ENCODE measurements at places on chromosomes 4 and X. TPM values are rescaled to one million over a fixed set of nuclear protein-coding genes. Genes with fewer than 3 reads are reported as not detected.

The CSTF2 gene
- 4.3 TPM for polyA plus RNA-seq

- DNase-seq: no peak
Measured at GRCh38 chrX:141320801-141321200, 78.5 kb upstream of the SPANXC start.

GRCh38 chr4:109576462-109576861, 16.4 kb downstream of the MCUB start:
- DNase-seq: no peak

- DNase-seq: no peak
Measured at GRCh38 chr4:185341377-185341776, 54.3 kb downstream of the LRP2BP start.
